Endodermal cell (in vitro differentiated cells): ENCODE measurements at places on chromosomes 7 and 10.
A peak's percentile ranks its signal among the peaks of the same experiment; 100 is the strongest.

GRCh38 chr10:63173468-63174232 is 40.5 kb downstream of the NRBF2 start:
- DNase-seq, result no peak

DNA sequence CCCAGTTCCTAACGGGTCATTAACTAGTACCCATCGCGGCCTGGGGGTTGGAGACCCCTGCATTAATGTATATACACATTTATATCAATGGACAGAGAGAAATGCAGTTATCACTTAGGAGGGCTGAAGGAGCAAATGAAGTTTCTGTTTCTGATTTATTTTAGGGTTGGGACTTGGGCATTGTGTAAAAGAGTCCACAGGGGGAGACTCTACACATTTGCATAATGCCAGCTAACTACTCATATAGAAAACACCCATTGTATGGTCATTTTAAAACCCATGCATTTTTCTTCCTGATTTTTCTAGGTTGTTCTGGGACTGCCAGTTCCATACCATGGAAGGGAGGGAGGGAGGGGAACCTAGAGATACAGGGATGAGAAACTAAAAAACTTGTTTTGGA is 23.5 kb downstream of the BCCIP start:
- no peak for DNase-seq

GRCh38 chr7:120990468-120991118 is 2.1 kb downstream of the CPED1 start:
- DNase-seq, result no peak

DNA sequence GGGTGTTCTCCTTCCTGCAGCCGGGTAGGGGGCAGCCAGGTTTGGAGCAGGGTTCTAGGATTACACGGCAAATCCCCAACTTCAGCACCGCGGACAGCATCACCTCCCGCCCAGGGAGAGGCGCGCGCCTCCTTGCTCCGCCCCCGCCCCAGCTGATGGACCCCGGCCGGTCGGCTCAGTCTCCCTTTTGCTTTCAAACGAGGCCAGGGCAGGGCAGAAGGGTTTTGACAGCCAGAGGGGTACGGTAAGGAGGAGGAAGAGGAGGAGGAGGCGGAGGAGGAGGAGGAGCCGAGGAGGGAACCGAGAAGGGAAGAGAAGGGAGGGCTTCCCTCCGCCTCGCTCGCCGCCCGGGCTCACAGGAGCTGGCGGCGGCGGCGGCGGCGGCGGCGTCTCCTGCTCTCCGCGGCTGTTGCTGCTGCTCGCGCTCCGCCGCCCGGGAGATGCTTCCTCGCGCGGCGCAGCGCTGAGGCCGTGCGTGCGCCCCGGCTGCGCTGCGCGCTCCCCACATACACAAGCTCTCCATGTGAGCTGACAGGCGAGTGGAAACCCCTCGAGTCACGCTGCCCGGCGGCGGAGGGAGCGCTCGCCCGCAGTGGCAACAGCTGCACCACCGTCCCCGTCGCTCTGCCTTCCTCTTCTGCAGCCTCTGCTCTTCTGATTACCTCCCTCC is 615 bp upstream of the CNTNAP2 start:
- peak; percentile 98 for DNase-seq

DNA sequence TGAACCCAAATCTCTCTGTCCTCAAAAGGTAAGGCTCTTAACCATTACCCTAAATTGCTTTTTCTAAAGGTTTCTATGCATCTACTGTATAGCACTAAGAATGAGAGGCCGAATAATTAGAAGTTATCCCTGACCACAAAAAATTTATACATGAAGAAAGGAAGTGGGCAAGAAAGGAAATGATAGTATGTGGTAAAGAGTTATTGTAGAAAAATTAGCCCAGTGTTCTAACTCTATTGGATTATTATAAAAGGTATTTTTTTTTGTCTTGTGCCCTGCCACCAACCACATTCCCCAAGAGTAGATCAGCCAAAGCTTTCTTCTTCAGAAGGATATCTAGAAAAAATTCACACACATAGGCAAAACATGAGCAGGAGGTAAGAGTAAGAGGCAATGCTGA is 45.4 kb downstream of the DKK1 start:
- no peak for DNase-seq

DNA sequence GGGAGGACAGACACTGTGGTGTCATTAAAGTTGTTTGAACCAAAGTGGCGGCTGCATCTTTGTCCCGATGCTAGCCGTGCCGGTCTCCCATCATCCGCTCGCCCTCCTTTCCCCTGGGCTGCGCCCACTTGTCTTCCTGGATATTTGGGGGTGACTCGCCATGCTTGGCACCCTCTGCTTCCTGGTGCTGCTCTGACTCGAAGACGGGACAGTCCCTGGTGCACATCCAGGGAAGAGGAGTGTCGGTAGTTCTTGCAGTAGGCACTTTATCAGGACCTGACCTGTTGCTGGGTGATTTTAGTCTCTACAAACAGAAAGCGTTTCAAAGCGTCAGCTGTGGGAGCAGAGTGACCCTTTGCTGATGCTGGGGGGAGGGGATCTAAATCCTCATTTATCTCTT is 68.3 kb upstream of the DNAJB6 start:
- no peak for DNase-seq

- DNase-seq, result no peak
Measured at GRCh38 chr7:92313055-92313454, 67.3 kb downstream of the ANKIB1 start.

- no peak for DNase-seq
Measured at GRCh38 chr7:64559206-64559605, 3.7 kb downstream of the ZNF680 start.

- DNase-seq, result no peak
Measured at GRCh38 chr7:116978006-116978405, 24.7 kb downstream of the ST7 start.

GRCh38 chr7:69827558-69827957 is 229.3 kb downstream of the AUTS2 start:
- DNase-seq, result no peak

DNA sequence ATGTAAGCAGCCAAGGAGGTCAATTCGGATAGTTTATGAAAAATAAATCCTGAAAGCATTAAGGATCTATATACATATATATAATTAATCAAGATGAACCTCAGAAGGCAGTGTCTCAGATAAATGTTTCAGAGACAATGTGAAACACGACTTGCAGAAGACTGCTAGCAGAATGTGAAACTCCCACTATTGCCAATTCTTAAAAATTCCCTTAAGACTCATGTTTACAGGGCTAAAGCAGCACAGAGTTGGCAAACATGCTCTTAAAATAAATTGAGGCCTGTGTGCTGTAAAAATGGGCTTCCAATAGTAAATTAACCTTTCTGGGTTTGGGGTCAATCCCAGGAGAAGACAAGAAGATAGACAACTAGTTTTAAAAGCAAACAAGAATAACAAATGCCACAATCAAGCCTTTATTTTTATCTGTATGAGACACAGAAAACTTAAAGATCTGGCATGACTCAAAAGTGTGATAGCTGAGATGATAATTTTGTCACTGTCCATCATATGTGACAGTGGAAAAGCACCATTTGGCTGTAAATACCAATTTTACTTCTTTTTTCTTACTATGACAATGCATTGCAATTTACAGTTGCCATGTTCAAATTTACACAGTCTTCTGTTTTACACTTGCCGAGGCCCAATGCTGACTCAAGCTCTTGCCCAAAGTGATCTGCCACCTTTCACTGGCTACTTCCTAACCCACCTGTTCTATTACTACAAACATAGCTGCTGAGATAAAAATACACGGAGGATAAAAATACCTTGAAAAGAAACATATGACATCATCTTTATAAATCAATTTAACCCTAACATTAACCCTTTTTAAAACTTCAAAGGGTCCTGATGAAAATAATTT is 78.6 kb downstream of the CHCHD3 start:
- DNase-seq, result no peak

DNA sequence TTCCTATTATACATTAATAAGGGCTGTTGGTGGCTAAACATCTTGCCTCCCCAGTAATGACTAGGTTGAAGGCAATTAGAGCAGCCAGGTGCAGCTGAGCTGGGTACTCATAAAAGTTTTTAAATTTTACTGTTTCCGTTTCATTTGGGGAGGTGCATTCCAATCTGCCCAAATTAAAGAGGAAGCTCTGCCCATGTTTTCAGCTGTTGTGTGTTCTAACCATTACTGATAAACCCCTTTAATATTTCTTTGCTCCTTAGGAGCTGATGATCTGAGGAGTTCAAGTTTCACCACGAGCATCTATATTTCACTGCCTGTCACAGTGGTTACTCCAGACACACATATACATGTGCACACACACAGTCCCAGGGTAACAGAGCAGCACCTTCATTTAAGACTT is 94.4 kb downstream of the JAZF1 start:
- DNase-seq, result no peak

- no peak for DNase-seq
Measured at GRCh38 chr10:14116021-14116420, 214.7 kb downstream of the FRMD4A start.

GRCh38 chr7:36309301-36309700 is 80.4 kb upstream of the ANLN start:
- DNase-seq, result peak; percentile 51

DNA sequence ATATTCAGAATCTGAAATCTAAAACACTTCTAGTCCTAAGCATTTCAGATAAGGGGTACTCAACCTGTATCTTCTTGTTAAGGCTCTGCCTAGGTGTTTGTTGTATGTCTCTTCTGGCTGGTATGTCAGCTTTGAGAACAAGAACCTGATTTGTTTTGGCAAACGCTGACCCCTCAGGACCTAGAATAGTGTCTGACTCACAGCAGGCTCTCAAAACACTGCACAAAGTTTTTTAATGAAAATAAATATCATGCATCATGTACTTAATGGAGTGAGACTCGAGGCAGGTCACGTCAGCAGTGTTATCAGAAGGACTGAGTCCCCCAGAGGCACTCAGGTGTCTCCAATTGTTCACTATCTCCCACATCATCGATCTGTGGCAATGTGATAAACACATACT is 99.1 kb downstream of the GLI3 start:
- no peak for DNase-seq

DNA sequence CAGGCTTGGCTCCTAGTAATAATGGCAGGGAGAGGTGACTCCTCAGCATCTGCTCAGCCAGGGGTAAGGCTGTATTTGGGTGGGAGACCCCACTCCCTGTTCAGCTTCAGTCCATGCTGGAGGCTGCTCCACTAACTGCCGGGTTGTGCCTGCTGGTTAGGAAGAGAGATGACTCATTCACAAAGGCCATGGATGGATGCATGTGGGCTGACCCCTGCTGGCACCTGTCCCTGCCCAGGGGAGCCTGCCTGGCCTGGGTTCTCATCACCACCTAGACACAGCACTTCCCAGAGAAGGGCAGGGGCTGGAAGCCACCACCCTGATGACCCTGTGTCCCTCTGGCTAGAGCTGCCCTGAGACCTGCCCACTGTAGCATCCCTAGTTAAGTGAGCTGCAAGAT is 59.0 kb downstream of the VSTM4 start:
- DNase-seq, result peak; percentile 41

- no peak for DNase-seq
Measured at GRCh38 chr7:107408349-107408748, 61.5 kb upstream of the GPR22 start.

GRCh38 chr10:24374134-24374915 is 165.4 kb downstream of the KIAA1217 start:
- DNase-seq, result no peak

DNA sequence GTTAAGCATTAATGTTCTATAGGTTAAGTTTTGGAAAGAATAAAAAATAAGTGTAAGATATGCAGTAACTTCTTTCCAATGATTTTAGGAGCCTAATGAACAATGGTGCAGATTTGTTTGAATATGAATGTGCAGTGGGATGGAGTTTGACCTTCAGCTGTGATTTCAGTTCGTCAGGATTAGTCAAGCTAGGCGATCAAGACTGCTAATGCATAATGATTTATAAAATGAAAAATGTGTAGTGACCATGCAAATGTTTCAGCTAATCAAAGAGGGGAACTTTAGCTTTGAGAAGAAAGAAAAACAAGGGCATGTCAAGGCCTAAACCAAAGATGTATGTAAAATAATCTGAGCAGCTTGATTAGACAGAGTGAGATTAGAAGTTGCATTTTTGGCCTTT is 208.5 kb downstream of the FOXP2 start:
- DNase-seq, result no peak

DNA sequence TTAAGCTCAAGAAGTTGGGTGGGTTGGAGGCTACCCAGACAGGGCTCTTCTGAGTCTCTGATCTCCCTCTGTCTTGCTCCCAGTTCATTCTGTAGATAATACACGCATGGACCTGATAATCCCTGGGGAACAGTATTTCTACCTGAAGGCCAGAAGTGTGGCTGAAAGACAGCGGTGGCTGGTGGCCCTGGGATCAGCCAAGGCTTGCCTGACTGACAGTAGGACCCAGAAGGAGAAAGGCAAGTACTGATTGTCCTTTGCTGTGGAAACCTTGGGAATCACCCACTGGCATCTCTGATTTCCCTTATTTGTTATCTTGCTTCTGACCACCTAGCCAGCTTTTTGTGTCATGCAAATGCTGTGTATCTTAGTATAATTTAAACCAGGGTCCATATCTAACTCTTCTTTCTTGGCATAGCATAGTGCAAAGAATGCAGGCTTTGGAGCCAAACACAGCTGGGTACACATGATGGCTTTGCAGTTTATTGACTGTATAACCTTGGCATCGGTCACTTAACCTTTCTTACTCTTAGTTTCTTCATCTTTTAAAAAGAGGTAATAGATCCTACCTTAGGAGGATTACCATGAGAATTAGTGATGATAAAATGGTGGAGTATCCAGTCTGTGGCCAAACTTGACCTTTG is 18.0 kb downstream of the PLEKHA8 start:
- no peak for DNase-seq

GRCh38 chr10:122062831-122063674 is 74.1 kb downstream of the TACC2 start:
- peak; percentile 91 for DNase-seq

- peak; percentile 95 for DNase-seq
Measured at GRCh38 chr7:3399858-3400257, 98.8 kb downstream of the SDK1 start.

- DNase-seq, result peak; percentile 53
Measured at GRCh38 chr7:129773328-129773731, 161.8 kb downstream of the NRF1 start.

DNA sequence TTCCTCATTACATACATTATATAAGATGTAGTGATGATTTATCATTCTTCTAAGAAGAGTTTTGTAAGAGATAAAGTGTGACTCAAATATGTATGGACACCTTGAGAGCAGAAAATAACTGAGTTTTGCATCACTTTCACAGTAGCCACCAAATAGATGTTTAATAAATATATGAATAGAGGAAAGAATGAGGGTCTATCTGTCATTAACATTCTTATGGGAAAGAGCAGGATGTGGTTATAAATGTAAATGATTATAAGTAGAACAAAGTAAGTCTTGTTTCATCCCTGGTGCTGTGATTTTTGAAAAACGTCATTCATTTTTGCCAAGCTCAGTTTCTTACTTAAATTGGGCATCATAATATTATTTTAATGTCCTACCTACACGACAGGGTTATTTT is 15.0 kb upstream of the CRPPA start:
- DNase-seq, result no peak

DNA sequence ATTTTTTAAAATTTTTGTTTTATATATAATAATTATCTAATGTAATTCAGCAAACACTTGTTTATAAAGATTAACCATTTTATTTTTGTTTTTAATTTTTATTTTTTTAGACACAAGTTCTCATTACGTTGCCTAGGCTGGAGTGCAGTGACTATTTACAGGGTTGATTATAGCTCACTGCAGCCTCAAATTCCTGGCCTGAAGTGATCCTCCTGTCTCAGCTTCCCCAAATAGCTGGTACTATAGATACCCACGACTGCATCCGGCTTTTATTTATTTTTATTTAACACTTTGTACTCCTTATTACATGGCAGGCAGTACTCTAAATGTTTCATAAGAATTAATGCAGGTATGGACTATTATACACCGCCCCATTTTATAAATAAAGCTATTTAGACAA is 288.7 kb downstream of the MDFIC start:
- DNase-seq, result no peak
